Fibroblast of skin of right biceps (primary cell): ENCODE measurements at places on chromosomes 6 and 20.

- DNase-seq: no peak
These were observed 113.3 kb downstream of the LY86 start for GRCh38 chr6:6701864-6702263.

DNA sequence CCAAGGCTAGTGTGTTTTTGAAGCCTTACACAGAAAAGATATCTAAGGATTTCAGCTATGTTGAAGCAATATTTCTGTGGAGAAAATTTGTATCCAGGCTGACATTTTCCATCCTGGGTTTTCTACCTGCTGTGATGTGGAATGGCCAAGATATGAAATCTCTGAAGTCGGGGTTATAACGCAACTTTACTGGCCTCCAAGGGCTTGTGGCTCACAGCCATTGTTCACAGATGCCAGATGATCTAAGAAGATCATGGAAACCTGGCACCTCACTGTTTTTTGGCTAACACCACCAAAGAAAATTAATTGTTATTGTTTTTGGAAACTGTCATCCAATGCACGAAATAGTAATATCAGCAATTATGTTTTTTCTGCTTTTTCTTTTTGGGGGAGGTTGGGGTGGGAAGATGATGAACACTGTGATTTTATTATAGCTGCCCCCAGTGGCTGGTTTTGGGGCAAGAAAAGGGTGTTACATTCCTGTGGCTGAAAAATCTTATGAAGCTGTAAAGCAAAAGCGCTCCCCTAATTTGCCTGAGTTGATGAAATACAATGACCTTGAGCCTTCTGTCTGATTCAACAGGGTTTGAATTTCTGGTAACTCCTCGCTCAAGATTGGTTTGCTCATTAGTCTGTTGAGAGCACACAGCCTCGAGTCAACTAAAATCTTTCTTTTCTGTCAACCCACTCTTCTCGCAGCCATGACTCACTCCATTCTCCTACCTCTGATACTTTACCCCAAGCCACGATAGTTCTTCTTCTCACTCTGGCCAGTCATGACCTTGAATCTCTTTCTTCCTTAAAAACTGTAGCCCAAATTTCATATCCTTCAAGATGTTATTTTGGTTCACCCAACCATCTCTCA lies 236.7 kb downstream of the PAX1 start:
- peak; percentile 38 for DNase-seq

GRCh38 chr6:161534264-161534873 lies 260.5 kb upstream of the AGPAT4 start:
- no peak for DNase-seq

GRCh38 chr6:101783287-101783686 lies 389.8 kb downstream of the GRIK2 start:
- DNase-seq: no peak

- no peak for DNase-seq
These were observed 327.5 kb downstream of the SYNE1 start for GRCh38 chr6:152309648-152310047.

DNA sequence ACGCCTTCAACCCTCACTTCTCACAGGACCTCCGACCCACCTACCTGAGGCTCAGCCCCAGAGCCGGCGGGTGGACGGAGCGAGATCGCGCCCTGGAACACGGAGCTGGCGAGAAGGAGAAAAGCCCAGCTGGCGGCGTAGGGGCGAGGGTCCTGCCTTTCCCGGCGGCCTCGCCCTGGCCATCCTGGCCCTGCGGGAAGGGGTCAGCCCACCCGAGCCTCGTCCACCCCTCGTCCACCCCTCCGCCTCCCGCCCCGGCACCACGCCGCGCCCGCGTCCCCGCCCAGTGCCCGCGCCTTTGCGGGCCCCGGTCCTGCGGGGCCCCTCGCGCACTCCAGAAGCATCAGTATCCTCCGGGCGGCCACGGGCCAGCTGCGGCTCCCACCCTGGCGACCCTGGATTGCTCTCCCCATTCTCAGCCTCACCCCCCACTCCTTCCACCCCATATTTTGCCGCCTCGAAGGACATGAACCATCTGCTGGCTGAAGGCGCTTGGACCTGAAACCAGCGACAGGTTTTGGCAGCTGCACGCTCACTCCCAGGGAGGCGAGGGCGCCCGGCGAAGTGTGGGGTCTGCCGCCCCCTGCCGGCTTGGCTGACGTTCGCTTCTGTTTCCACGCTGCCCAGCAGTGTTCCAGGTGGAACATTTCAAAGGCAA lies 65.1 kb downstream of the PLG start:
- DNase-seq: peak; percentile 47

- DNase-seq: peak; percentile 22
These were observed 1.1 kb downstream of the CTSA start for GRCh38 chr20:45892049-45892825.
